ENCODE measurements at places on chromosomes 4 and X.
A peak's percentile ranks its signal among the peaks of the same experiment; 100 is the strongest.

- no peak for DNase-seq
Observed at GRCh38 chrX:20253232-20253543, 13.5 kb downstream of the RPS6KA3 start.

GRCh38 chrX:69117876-69118526, 47.3 kb downstream of the PJA1 start:
- DNase-seq = no peak

- no peak for DNase-seq
Observed at GRCh38 chrX:149129767-149130166, 375.3 kb downstream of the IDS start.

- no peak for DNase-seq
Observed at GRCh38 chr4:150207871-150208270, 129.6 kb downstream of the DCLK2 start.

DNA sequence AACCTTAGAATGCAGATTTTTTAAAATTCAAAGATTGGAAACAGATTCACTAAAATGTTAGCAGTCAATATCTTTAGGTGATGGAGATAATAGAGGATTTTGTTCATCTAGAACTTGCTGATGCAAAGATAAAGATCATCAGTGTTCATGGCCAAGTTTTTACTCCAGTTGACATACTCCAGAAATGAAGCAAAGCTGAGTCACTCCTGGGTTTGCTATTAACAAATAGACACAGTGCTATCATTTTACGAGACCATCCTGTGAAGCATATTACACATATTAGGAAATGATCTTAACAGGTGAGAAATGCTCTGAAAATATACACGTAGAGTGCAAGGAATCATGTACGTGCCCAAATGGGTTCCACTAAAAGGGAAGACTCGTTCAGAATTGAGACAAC, 170.6 kb upstream of the FAM9B start:
- no peak for DNase-seq

- no peak for DNase-seq
Observed at GRCh38 chr4:176268963-176269362, at the start of gene ASB5. ASB5 (minus strand) TSS chr4:176269222; CDS start chr4:176269108, 114 bp downstream.

DNA sequence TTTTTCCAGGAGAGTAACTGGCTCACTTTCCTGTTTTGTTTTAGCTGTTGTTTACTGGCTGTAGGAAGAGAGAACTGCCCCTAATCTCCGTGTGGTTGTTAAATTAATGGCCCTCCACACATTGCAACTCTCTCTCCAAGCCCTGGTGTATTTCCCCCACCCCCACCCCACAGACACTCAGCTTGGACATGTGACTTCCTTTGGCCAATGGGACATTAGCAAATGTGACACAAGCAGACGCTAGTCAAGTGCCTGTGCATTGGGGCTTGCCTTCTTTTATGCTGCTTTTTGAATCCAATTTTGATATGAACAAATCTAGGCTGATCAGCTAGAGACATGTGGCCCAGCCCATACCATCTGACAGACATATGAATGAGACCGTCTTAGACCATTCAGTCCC, 59.6 kb upstream of the TAB3 start:
- DNase-seq = no peak

- DNase-seq = no peak
Observed at GRCh38 chr4:19983072-19983471, 268.6 kb upstream of the SLIT2 start.

- DNase-seq = no peak
Observed at GRCh38 chr4:141463678-141464077, 172.7 kb upstream of the IL15 start.

- DNase-seq = no peak
Observed at GRCh38 chr4:81135501-81135900, 79.5 kb downstream of the PRKG2 start.

DNA sequence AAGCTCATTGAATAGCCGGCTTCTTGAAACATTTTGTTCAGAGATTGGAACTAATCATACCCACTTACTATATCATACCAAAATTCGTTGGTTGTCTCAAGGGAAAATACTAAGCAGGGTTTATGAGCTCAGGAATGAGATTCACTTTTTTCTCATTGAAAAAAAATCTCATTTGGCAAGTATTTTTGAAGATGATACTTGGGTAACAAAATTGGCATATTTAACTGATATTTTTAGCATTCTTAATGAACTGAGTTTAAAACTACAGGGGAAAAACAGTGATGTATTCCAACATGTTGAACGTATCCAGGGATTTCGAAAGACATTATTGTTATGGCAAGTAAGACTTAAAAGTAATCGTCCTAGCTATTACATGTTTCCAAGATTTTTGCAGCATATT, 6.4 kb downstream of the FAM200B start:
- DNase-seq = no peak

DNA sequence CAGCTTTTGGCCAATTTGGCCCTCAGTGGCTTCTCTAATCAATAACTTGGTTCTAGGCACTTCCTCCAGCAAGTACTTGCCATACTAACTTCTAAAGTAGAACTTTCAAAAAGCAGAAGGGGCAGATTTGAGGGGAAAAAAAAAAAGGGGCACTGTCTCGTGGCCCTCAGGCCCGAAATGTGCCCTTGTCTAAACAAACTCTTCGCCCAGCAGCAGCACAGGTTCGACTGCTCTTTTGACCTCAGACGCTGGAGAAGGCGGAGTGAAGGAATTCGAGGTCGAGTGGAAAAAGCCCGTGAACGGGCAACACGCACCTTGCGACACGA, 775 bp downstream of the GRPEL1 start:
- DNase-seq = peak; percentile 38

DNA sequence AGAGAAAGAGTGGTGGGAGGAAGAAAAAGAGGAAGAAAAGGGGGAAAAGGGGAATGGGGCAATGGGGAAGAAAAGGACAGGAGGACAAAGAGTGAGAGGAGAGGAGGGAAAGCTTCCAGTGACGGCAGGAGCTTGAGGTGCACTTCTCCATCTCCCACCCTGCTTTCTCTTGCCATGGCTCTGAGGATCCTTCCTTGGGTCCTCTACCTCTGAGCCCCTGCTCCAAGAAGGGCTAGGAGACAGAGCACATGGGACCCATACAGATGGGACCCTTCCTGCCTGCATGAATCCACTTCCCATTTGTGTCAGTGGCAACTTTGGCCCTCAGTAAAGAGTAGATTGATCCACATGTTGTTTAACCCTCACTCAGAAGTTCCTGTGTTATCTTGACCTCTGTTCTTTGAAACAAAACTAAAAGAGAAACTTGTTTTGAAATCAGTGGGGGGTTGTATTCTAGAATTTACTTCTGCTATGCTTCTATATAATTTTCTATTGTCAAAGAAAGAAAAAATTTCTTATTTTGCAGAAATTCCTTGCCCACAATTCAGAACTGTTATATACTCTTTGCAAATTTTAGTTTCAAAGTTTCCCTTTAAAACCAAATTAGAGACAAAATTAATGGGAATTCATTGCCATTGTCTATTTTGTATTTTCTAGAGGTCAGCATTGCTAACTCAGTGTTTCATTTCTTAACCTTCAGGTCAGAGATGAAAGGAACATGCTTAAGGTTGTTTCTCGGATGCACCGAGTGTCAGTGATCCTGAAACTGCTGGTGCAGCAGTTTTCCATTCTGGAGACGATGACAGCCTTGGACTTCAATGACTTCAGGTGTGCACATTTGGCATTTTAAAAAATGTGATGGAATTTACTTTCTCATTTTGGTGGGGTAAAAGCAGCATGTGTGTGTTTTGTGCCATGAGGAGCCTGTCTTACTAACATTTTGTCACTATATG, 5.0 kb downstream of the TDO2 start:
- no peak for DNase-seq

- no peak for DNase-seq
Observed at GRCh38 chr4:134885436-134885835, 683.8 kb upstream of the PABPC4L start.

GRCh38 chr4:164441109-164441508, 312.8 kb upstream of the SMIM31 start:
- DNase-seq = no peak

DNA sequence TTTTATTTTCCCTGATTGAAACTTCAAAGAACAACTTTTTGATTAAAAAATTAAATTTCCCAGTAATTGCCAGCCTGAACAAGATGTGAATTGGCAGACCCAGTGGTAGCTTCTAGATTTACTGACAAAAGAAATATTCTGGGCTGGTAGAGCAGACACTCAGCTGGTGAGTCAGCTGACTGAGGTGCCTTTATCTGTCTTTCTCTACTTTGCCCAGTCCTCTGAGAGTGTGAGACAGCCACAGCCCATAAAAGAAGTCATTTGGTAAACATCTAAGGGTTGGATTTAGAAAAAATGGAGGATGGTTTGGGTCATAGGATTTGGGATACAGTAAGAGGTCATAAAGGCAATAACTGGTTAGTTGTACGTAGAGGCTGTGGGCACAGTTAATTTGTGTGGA, 54.5 kb downstream of the CCSER1 start:
- no peak for DNase-seq

DNA sequence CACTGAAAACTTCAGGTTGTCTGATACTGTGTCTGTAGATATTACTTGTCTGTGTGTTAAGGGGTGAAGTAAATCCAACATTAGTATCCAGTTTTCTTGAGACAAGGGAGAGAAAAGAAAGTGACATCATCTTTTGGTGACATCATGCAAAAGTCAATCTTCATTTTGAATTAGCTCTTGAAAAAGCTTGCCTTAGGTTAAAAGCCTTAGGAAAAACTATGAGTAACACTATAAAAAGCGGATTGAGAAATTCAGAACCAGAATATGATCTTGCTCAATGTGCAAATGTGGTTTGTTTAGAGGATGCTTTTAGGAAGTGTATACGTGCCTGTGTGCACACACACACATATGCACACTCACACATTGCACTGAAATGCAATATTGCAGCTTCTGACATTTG, 345.8 kb upstream of the CASK start:
- no peak for DNase-seq

- no peak for DNase-seq
Observed at GRCh38 chr4:138405466-138405891, 163.3 kb upstream of the SLC7A11 start.

GRCh38 chrX:119734897-119735339, 23.5 kb upstream of the SOWAHD start:
- peak; percentile 86 for DNase-seq

DNA sequence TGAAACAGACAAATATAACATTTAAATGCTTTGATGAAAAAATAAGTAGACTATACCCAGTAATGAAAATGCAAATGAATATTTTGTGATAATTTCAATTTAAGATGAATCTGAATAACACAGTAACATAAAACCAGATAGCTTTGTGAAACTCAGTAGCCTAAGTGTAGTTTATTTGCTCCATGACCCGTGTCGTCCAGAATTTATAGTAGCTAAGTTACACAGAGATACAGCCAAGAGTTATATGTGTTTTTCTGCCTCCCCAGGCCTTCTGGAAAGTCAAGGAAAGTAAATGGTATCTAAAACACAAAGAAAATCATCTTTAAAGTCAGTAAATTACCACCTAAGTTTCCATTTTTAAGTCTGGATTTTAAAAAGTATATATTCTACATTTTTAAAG, 26.7 kb downstream of the HPGD start:
- no peak for DNase-seq

- DNase-seq = no peak
Observed at GRCh38 chrX:44674906-44675305, 132.2 kb upstream of the FUNDC1 start.

- peak; percentile 35 for DNase-seq
Observed at GRCh38 chr4:76377911-76378310, 43.0 kb downstream of the CCDC158 start.

GRCh38 chrX:133461231-133461630, 45.9 kb upstream of the GPC4 start:
- no peak for DNase-seq

DNA sequence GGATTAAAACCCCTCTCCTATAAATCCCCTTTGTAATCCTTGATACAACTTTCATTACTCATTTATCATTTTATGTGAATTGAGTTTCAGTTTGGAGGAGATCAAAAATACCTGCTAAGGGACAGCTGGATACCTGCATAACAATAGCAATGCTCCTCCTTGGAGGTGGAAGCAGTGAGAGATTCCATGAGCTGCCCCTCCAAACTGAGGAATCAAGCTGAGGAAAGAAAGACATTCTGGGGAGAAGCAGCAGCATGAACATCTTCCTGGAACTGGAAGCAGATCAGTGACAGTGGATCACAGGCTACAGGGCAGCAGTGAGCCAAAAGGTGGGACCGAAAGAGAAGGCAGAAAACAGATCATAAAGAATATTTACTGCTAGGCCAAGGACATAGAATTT, 199.8 kb upstream of the CNKSR2 start:
- no peak for DNase-seq

- no peak for DNase-seq
Observed at GRCh38 chrX:1546691-1547251, 9.8 kb upstream of the P2RY8 start.

- DNase-seq = no peak
Observed at GRCh38 chr4:161133586-161134276, 1030.1 kb downstream of the FSTL5 start.

GRCh38 chr4:124307143-124307542, 405.4 kb downstream of the ANKRD50 start:
- no peak for DNase-seq

GRCh38 chr4:4425696-4426095, 38.8 kb downstream of the NSG1 start:
- DNase-seq = no peak

GRCh38 chrX:135981668-135982067, 3.6 kb upstream of the SLC9A6 start:
- no peak for DNase-seq

DNA sequence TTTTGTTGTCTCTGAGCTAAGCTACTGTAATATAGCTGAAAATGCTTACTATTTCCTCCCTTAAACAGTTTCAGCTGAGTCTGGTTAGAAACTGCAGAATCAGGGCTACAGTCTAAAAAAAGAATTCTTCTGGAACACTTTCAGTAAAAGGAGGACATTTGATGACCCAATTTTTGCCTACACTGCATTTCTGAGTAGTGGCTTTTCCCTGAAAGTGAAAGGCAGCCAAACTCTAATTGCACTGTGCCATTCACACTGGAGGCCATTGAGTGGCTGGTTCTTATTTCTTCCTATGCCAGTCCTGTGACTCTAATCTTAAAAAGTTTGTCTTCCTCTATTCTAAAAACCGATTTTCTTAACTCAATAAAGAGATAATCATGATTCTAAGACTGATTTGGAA, 526.0 kb downstream of the CFAP47 start:
- peak; percentile 2 for DNase-seq

DNA sequence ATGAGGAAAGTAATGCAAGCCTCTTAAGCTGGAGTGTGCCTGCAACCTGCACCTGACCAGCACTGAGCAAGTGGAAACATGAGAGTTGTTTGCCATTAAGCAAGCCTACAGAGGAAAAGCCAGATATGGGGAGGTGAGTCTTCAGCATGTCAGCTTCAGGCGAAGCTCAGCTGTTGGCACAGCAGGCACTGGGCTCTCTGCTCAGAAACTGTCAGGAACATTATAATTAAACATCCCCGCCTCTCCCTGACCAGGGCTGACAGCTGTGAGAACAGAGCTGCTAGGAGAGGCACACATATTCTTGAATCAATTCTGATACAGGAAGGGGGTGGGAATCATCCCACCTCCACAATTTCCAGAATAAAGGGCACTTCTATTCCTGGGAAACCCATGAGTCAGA, 19.0 kb upstream of the DCX start:
- DNase-seq = no peak

Measured in thyroid gland (tissue), 4 donors.